ENCODE measurements at places on chromosomes 4 and X.

GRCh38 chr4:17033768-17034181, 135.3 kb upstream of the LDB2 start:
- DNase-seq = no peak

DNA sequence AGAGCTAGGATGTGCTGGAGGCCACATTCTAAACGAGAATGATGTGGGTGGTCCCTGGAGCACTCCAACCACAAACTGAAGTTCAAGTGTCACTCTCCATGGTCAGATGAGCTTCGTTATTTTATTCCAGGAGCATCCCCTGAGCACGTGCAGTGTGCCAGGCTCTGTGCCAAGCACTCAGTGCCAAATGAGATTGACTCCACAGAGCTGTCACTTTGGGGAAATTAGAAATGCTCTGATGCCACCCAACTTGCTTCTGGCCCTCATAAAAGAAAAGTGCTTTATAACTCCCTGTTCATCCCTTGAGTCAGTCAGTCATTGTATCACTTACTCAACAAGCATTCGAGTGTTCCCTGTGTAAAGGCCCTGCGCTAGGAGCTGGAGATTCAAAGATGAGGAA, 91.2 kb downstream of the RTL5 start:
- DNase-seq = no peak

DNA sequence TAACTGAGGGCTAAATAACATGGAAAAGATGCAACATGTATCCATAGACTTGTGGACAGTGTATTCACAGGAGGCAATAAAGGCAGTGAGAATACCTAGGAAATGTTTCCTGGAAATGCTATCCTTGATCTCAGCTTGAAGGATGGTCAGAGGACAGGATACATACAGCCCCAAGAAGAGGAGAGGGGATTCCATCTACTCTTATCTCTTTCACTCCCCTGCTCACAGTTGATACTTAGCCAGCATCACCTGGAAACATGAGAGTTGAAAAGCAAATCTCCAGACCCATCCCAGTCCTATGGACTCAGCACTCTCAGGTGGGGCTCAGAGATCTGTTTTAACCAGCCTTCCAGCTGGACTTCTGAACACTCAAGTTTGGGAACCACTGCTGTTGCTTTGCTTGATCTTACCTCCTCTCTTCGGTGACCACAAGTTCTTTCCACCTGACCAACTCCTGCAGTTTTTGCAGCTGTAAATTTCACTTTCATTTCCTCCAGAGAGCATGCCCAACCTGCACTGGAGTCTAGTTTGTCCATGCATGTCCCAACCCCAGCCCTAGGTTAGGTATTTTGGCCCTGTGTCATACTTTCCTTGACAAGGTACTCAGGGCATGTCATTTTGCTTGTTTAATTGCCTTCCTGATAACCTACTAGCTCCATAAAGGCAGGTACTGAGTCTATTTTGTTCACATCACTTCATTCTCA, 10.4 kb downstream of the RELL1 start:
- no peak for DNase-seq

GRCh38 chr4:151287409-151287808, 10.4 kb downstream of the PRSS48 start:
- DNase-seq = no peak

- DNase-seq = no peak
These were observed 65.3 kb downstream of the EGF start for GRCh38 chr4:109977854-109978501.

GRCh38 chr4:149166876-149167275, 648.8 kb downstream of the IQCM start:
- no peak for DNase-seq

DNA sequence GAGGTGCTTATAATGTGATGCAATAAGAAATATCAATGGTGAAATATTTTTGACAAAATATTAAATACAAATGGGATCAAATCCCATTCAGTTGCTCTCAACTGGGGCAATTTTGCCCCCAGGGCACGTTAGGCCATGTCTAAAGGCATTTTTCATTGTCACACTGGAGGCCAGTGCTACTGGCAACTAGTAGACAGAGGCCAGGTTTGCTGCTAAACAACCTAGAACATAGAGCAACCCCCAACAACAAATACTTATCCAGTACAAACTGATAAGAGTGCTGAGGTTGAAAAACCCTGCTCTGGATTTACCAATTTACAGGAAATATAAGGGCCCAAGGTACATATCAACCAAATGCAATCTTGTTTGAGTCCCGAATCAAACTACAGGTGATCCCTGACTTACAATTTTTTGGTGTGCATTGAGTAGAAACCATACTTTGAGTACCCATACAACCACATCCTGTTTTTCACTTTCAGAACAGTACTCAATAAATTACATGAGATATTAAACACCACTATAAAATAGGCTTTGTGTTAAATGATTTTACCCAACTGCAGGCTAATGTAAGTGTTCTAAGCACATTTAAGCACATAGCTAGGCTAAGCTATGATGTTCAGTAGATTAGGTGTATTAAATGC, 237.5 kb downstream of the HNRNPD start:
- DNase-seq = no peak

DNA sequence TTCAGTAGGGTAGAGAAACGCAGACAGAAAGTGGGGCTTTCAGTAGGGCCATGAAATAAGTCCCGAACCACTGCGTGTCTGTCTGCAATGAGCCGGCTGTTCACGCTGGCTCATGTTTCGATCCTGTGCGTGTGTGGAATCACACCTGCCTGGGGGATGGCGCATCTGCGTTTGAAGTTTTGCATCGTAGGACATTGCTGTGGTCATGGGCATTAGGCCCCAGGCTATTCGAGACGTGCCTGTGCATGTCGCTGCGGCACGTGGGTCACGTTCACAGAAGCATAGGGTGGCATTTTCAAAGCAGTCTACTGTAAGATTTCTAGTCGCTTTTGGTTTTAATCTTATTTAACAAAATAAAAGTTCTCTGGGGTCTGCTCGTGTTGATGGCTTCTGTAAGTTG, 25.5 kb upstream of the HGFAC start:
- no peak for DNase-seq

- DNase-seq = no peak
These were observed 69.0 kb upstream of the SPANXN1 start for GRCh38 chrX:145178268-145178667.

GRCh38 chr4:108596344-108596743, 24.0 kb upstream of the RPL34 start:
- no peak for DNase-seq

GRCh38 chr4:61583696-61584095, 383.6 kb downstream of the ADGRL3 start:
- DNase-seq = no peak

DNA sequence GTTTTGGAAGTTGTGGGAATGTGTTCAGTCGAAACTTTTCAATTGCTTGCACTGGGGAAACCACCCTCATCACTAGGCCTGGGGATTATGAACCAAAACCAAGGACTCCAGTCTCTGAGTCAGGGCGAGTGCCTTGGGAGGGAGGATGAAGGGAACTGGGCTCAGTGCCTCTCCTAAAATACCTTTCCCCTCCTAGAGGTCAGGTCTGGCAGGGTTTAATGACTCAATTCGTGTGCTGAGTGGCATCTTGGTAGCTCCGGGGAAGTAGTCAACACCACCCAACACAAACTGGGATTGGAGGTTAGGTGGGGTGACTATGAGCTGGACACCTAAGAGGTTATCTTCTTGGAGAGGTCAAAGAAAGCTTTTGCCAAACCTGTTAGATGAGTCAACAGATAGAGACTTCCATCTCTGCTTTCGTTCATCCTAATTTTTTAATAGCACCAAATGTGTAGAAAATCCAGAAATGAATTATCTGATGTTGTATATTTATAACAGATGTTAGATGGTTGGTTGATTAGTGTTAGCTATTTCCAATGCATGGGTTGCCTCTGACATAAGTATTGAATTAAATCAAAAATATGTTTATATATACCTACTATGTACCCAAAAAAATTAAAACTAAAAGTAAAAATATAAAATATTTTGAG, 202.8 kb downstream of the SHROOM3 start:
- no peak for DNase-seq

- DNase-seq = peak; percentile 14
These were observed 37.8 kb downstream of the SEPTIN6 start for GRCh38 chrX:119655125-119655524.

DNA sequence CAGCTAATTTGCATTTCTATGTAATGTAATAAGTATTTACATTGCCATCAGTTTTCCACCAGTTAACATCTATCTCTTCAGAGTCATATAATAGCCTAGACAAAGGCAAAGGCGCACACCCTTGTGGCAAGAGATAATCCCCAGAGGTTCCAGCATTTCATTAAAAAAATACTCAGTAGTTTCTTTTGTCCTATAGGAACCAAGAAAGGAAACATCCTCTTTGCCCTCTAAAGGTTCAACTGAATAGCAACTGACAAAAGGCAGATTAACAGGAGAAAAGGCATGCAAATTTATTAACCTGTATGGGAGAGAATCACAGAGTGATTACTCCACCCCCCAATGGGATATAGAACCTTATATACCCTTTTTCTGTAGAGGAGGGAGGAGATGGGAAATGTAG, 48.4 kb downstream of the MAGEB17 start:
- no peak for DNase-seq

DNA sequence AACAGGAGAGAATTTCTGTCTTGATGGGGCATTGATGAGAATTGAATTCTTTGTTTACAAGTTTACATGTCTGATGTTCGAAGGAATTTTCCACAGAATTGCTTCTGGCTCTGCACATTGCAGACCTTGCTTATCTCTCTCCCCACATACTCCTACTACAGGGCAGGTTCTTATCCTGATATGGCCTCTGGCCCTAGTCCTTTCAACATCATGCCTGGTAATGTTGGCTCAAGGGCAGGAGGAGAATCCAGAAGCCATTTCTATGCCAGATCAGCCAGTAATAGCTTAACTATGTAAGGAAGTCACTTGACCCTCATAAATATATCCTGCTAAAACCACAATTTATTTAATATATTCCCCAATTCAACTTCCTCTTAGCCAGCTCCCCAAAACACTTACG, 24.3 kb upstream of the TSPAN5 start:
- no peak for DNase-seq

DNA sequence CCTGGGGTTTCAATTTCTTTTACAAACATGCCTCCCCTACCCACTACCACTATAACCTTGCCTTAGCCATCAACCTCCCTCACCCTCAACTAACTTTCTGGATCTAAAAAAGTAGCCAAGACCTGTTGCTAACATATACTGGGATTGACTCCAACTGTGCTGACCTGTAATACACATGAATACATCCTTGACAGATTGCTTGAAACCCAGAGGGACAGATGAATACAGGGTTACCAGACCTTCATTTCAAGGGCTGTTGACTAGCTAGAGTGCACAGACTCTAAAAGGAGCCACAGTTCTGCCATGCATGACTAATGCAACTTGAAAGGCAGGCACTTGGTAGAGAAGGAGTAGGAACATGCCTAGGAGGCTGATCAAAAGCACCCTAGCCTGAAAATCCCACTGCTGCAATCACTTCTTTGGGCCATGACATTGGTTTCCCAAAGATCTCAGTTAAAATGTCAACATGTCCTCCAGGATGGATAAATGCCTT, 121.0 kb downstream of the PCDH19 start:
- no peak for DNase-seq

GRCh38 chrX:146264763-146265375, 447.2 kb downstream of the SLITRK2 start:
- DNase-seq = no peak

GRCh38 chrX:107710617-107711391, 64.8 kb downstream of the TSC22D3 start:
- DNase-seq = no peak

DNA sequence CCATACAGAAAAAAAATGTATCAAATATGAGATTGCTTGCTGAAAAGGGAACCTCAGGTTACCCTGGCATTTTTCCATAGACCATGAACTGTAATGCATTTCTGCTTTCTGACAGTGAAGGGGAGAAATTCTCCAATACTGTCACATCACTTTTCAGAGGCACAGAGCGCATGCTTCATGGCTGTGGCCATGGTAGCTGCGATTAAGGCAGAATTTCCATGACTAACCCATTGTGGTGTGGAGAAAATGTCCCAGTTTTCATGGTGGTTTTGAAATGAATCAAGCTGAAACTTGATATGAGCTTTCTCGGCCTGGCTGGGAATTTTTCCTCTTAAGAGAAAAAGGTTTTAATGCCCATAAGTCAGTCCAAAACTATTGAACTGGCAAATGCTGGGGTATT, 39.5 kb upstream of the MAP3K15 start:
- no peak for DNase-seq

- no peak for DNase-seq
These were observed 20.4 kb downstream of the ADGRL3 start for GRCh38 chr4:61220556-61220955.

- DNase-seq = no peak
These were observed 120.8 kb downstream of the SH2D1A start for GRCh38 chrX:124467202-124467601.

DNA sequence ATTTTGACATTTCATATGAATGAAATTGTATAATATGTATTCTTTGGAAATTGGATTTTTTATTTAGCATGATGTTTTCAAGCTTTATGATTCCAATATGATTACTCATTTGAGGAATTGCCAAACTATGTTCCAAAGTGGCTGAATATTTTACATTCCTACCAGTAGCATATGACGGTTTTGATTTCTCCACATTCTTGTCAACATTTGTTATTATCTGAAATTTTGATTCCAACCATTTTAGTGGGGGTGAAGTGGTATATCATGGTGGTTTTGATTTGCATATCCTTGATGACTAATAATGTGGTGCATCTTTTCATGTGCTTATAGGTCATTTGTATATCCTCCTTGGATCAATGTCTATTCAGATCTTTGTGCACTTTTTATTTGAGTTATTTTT, 2.6 kb upstream of the BEX1 start:
- no peak for DNase-seq

DNA sequence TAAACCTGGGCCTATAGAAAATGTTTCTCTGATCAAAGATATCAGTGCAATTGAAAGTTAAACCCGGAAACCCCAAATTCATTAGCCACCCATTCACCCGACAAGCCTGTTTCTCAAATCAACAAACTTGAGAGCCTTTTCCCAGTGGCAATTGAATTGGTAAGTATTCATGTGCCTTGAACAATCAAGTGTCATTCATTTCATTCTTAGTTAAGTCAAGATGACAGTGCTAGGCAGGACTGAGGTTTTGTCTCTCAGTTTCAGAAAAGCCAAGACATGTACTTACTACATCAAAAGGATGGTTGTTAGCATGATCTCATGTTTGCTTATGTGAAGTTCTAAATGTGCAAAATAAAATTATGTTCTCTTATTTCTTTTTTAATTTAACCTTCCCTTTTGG, 32.3 kb downstream of the CC2D2A start:
- no peak for DNase-seq
